CD8-positive, alpha-beta memory T cell (primary cell): ENCODE measurements at places on chromosomes 7 and 10. TPM values are rescaled to one million over a fixed set of nuclear protein-coding genes. Genes with fewer than 3 reads are reported as not detected.

The FAM180A gene
- not detected for polyA plus RNA-seq

The A1CF gene
- not detected for polyA plus RNA-seq

DNA sequence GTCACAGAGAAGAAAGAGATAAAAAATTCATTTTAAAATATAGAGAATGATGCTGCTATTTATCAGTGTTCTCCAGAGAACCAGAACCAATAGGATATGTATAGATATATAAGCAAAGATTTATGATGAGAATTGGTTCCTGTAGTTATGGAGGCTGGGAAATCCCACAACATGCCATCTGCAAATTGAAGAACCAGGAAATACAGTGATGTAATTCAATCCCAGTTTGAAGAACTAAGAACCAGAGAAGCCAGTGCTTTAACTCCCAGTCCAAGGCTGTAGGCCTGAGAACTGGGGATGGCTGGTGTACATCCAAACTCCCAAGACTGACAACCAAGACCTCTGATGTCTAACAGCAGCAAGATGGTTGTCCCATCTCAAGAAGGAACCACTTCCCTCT is 192.9 kb upstream of the PLXDC2 start:
- DNase-seq: no peak

DNA sequence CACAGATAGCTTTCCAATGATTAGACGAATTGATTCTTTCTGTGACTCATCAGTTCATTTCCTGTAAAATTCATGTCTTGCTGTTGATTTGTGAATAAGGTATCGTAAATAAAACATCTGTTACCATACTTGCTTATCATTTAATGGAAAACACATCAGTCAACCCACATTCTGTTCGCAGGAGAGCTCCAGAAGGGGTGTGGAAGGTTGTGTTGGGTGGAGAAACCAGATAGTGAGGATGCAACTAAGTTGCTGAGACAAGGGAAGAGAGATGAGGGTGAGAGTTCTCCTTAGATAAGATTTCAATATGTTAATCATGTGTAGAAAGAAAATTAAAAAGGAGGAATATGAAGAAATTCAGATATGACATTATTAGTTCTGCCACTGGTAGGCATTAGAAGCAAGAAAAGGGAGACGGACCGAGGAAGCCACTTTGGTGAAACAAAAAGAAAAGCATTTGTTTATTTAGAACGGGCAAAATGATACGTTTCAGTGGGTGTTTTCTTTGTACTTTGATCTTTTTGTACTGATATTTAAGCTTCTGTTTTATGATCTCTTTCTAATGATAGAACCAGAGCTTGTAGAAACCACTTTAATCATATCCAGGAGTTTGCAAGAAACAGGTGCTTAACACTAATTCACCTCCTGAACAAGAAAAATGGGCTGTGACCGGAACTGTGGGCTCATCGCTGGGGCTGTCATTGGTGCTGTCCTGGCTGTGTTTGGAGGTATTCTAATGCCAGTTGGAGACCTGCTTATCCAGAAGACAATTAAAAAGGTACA is 7.8 kb downstream of the CD36 start:
- no peak for DNase-seq

DNA sequence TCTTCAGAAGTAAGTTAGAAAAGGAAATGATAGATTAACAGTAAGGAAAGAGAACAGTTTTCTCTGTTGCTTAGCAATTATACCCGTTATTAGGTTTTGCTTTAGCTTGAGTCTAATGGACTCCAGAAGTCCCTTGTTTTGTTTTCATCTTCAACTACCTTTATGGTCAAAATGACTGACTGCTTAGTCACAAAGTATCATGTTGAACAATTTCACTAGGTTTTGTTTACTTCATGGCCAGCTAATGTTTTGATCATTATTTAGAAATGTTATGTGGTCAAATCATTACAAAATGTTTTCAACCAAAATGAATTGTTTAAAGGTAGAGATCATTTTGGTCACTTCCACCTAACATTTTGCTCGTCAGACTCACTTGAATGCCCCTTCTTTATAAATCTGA is 1.9 kb downstream of the UBN2 start:
- no peak for DNase-seq

- DNase-seq: no peak
These were observed 215.6 kb downstream of the ELFN1 start for GRCh38 chr7:1885465-1886226.

GRCh38 chr10:49255883-49256282 is 43.1 kb upstream of the C10orf71 start:
- no peak for DNase-seq

DNA sequence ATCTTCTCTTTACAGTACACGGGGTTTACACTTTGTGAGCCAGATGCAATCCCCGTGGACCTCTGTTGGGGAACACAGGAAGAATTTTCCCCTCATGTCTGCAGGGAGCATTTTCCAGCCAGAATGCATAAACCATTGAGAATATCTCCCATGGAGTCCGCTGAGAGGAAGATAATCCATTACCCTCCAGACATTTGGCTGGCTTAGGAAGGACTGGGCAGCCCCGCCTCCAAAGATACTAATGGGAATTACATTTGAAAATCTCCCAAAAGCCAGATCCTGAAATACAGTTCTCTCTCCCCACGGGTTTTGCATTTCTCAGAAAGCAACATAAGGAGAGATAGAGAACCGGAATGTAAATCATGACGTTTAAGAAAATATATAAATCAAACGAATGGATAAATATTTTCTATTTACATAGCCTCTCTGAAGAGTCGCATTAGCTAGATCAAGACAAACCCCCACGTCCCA is 53.5 kb downstream of the TRIL start:
- no peak for DNase-seq
